ENCODE measurements at places on chromosomes 7 and 10. TPM values are rescaled to one million over a fixed set of nuclear protein-coding genes. Genes with fewer than 3 reads are reported as not detected.

The PTF1A gene
- total RNA-seq: 7.5 TPM

- no peak for DNase-seq
Observed at GRCh38 chr10:50541317-50541716, 82.4 kb downstream of the SGMS1 start.

GRCh38 chr10:109412353-109412752, 511.0 kb downstream of the XPNPEP1 start:
- no peak for DNase-seq

DNA sequence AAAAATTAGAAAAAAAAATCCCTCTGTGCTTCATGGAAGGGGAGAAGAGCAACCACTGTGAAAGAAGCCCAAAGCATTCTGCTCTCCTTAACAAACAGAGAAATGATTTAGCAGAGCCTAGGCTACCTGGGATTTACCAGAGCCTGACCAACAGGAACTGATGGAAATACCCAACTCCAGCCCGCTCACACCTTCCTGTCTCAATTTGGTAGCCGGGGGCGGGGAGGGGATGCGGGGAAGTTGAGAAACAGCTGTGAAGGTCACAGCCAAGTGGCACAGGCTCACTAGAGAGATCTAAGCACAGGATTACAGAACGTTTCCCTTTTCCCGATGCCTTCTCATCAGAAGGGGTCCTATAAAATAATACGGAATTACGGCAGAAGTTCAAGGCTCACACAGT, 17.6 kb downstream of the RSU1 start:
- DNase-seq: no peak

Measured in umbilical cord (tissue), 2 donors.